ENCODE measurements at places on chromosomes 6 and 20. TPM values are rescaled to one million over a fixed set of nuclear protein-coding genes. Genes with fewer than 3 reads are reported as not detected.

DNA sequence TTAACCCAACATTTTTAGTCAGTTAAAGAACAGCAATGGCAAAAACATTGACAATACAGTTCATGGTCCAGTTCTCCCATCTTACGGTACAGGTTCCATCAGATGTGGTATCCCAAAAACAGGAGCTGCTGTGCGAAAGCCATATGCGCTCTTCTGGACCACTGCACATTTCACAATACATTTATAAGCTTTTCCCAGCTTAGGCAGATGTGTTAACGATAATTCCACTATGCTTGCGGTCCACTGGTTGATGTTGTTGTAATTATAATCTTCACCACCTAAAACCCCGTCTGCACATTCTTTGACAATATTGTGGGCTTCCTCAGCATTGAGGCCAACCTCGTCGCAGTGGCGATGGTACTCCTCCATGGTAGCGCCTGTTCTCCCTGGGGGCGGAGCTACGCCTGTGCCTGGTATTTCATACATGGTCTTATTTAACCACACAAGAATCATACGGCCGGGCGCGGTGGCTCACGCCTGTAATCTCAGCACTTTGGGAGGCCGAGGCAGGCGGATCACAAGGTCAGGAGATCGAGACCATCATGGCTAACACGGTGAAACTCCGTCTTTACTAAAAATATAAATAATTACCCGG is 52.0 kb downstream of the BFSP1 start:
- DNase-seq = no peak

DNA sequence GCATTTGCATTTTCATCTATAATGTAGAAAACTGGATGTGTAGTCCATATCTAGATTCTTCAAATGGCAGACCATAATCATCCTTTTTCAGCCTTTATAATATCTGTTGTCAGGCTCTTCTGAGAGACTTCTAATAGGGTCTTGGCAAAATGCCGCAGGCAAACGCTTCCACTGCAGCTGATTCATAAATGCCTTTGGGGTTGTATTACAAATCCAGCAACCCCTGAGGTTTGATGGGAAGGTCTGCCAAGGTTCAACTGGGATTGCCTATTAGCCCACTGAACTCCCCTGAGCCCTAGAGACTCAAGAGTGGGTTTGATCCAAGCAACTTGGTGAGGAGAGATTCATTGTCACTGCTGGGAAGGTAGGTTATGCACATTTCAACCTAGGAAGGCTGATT is 365.2 kb upstream of the POU3F2 start:
- DNase-seq = no peak

DNA sequence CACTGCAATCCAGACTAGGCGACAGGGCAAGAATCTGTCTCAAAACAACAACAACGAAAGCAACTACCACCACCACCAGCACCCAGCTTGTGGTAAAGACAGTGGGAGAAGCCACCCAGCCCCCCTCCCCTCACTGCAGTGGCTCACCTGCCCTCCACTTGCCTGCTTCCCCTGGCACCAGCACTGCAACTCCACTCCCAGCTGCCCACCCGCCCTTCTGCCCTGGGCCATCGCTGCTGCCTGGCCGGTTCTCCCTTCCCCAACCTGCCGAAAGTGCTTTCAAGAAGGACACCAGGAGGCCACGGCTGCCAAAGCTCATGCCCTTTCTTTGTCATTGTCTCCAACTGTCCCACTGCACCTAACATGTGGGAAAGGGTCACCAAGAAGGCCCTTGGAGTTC is 94.7 kb upstream of the AGPAT4 start:
- no peak for DNase-seq

DNA sequence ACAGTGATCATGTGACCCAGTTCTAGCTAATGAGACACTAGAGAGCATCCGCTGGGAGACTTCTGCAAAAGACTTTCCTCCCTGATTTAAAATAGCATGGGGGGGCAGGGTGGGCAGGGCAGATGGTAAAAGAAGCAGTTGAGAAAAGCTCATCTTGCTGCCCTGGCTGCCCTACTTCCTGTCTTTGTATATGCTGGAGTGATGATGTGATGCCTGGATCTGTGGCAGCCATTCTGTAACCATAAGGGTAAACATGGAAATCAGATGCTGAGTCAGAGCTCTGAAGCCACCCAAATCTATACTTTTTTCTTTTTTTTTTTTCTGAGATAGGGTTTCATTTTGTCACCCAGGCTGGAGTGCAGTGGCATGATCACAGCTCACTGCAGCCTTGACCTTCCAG is 25.4 kb downstream of the ZFP64 start:
- no peak for DNase-seq

DNA sequence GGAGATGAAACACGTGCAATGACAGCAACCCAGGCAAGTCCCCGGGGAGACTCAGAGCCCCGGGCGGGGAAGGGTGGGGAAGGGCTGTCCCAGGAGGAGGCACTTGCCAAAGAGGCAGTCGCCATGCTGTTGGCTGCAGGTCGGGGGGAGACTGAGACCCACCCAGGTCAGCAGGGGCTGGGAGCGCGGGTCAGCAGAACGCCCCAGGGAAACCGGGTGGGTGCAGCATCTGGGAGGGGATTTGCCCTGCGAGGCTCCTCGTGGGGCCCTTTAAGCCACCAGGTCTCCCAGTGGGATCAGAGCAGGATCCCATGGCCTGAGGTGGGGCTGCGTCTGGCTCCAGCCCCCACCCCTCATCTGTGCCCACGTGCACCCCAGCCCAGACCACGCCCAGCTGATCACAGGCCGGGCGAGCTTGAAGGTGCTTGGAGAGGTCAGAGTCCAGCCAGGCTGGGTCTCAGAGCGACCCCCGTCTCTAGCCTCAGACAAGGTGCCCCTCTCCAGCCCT is 65.5 kb downstream of the YTHDF1 start:
- no peak for DNase-seq

DNA sequence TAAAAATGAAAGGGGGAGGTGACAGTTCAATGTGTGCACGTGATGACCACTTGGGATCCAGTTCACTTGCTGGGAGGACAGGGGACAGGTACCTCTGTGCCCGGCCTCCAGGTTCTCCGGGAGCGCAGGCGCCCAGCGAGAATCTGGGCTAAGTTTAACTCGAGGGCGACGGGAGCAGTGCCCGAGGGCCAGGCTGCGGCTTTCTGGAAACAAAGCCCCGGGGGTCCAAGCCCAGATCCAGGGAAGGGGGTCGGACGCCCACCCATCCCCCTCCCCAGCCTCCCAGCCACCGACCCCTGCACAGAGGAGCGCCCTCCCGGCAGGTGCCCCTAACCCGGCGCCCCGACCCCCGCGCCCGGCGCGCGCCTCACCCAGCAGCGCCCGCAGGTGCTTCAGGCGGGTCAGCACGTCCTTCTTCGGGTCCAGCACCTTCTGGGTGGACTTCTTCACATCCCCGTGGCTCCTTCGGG is 405 bp downstream of the RALGAPA2 start:
- DNase-seq = no peak

Gene GJA1
- total RNA-seq = 268 TPM

Gene GRM1
- 8.5 TPM for total RNA-seq

DNA sequence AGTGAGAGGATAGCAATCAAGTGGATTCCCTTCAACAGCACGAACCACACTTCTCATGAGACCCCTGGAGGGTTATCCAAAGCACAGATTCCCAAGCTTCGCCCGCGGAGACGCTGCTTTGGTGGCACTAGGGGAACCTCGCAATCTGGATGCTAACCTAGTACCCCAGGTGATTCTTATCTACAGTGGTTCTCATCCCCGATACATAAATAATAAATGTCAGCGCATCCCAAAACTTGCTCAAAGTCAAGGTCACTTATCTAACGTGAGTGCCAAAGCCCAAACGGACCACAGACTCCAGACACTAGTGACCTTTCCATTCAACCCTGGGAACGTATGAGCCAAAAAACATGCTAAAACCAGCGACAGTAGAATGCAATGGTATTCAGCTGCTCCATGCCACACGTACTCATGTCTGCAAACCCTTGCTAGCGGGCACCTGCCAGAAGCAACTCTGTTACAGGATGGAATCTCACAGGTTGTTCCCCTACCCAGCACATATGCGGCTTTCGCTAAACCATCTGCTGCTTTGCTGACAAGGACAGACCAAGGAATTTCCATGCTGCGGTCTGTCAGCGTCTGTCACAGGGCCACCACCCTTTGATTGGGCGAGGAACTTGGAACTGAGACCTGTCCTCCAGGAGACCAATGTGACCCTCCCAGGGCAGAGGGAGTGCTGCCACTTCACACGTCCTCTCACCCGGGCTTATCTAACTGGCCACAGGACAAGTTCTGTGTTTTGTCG is 16.8 kb downstream of the MYLK4 start:
- DNase-seq = peak; percentile 76

Gene FABP7
- total RNA-seq = not detected

Gene ZGPAT
- total RNA-seq = 16.7 TPM

DNA sequence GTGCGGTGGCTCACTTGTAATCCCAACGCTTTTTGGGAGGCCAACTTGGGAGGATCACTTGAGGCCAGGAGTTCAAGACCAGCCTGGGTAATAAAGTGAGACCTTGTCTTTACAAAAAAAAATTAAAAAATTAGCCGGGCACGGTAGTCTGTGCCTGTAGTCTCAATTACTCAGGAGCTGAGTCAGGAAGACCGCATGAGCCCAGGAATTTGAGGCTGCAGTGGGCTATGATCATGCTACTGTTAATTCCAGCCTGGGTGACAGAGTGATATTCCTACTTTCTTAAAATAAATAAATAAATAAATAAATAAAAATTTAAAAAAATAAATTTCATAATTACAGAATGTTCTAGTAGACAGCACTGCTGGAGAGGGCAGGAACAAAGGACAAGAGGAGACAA is 62.4 kb downstream of the DST start:
- DNase-seq = no peak

- no peak for DNase-seq
Observed at GRCh38 chr6:169452117-169452868, 198.6 kb upstream of the THBS2 start.

GRCh38 chr20:17524560-17524959 is 6.6 kb downstream of the BFSP1 start:
- no peak for DNase-seq

Gene IP6K3
- total RNA-seq = 16.6 TPM

Gene KCNB1
- total RNA-seq = 0.38 TPM

Gene ARHGAP40
- not detected for total RNA-seq

DNA sequence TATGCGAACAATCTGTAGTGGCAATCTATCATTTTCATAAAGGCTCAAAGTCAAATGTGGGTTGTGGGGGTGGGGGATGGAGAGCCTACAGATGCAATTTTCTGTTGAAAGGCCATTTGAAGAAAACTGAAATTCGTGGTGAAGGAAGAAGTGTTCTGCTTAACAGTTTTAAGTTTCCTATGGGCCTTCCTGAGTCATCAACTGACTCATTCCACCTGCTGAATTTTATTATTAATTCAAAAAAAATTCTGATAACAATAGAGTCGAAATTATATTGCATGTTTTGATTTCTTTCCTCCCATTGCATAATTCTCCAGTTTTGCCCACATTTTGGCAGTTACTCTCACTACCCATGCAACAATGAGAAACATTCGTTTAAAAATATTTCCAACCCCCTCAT is 622.3 kb upstream of the ARID1B start:
- no peak for DNase-seq

DNA sequence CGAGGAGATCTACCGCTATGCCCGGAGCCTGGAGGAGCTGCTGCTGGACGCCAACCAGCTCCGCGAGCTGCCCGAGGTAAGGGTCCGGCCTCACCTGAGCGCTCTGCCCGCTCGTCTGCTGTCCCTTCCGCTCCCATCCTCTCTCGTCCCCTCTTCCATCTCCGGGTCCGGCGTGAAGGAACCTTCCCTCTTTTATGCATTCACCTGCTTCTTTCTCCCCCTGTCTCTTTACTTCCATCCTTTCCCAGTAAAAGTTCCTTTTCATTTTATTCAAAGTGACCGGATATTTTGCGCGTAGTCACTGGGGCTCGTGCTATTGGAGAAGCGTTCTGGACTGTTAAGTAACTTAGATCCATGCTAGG is 516 bp downstream of the LRRC1 start:
- DNase-seq = no peak

Gene VSTM2L
- total RNA-seq = 11.1 TPM

GRCh38 chr20:42484335-42484734 is 705.4 kb downstream of the PTPRT start:
- no peak for DNase-seq

GRCh38 chr6:13504611-13505344 is 17.4 kb upstream of the GFOD1 start:
- no peak for DNase-seq

- no peak for DNase-seq
Observed at GRCh38 chr6:82216549-82216948, 31.0 kb downstream of the IBTK start.

GRCh38 chr6:12476484-12476883 is 186.3 kb downstream of the EDN1 start:
- no peak for DNase-seq

DNA sequence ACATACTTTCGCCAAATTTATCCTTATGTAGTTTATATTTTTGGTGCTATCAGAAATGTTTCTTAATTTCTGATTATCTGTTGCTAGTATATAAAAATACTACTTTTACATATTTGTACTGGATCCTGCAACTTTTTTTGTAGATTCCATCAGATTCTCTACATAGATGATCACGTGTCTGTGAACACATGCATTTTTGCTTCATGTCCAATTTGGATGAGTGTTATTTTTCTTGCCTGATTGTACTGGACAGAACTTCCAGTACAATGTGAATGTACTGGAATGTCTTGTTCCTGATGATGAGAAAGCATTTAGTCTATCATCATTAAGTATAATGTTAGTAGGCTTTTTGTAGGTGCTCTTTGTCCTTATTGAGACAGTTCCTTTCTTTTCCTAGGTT is 25.0 kb upstream of the SSR1 start:
- DNase-seq = no peak

DNA sequence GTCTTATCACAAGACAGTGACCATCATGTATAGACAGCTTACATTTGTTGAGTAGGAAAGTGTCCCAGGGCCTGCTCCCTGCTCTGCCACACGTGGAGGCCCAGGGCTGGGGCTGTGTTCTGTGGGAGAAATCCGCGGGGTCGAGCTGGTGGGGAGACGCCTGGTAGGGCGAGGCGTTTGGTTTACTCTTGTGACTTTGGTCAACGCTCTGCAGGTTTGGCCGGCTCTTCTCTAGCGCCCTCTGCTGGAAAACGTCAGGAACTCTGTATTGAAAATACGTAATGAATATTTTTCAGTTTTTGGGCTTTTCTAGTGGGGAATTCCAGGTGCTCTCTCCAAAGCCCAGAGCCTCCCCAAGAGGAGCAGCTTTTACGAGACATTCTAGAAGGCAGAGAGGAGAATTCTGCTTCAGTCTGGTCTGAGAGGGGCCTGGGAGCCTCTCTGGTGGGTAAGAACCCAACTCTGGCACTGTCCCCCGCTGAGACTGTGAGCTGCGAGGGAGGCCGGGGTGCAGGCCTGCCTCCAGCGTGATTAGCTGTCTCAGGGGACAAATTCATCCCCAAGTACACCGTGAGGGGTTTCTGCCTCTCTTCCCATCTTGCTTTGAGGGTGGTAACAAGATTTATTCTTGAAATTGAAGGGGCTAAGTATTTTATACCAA is 112.6 kb upstream of the RALGAPA2 start:
- peak; percentile 84 for DNase-seq

DNA sequence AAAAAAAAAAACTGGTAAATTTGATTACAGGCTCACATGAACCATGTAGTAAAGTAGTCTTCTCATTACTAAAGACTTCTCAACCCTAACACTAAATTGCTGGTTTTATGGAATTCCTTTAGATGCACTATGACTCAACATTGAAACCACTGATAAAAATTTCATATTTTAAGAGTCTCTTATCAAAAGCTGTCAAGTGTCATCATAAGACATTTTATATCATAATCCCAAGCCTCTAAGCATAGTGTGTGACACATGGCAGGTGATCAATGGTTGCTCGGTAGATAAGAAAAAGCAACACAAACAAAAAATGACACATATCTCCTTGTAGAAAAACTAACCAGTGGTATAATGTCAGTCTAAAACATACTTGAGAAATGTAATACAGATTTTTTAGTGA is 258.4 kb downstream of the RNGTT start:
- no peak for DNase-seq

Gene LY86
- total RNA-seq = 1.9 TPM

Gene ZC2HC1B
- total RNA-seq = not detected
